ENCODE measurements at places on chromosomes 6 and 20.
A peak's percentile ranks its signal among the peaks of the same experiment; 100 is the strongest.

DNA sequence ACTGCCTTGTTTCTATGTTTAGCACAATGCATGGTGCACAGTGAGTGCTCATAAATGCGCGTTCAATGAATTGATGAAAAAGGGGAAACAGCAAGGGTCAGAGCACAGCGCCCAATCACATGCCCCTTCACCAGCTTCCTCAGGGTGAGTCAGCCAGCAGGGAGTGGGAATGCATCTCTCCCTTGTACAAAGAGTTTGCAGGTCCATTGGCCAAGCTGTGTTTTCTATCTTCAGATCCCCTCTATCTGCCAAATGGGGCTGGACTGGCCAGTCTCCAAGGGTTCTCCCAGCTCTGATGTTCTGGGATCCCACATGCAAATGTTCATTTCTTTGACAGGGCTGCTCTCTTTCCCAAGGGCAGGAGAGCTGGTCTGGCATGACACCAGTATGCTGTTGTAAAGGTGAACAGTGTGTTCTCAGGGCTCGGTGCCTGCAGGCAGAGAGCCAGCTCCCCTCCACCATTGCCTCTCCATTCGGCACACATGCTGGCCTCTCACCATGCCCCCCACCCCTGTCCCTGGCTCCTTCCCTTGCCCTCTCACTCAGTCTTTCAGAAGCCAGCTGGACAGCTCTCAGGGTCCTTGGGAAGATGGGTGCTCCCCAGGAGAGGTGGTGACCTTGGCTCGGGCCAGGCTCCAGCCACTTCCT is 25.0 kb downstream of the ANGPT4 start:
- DNase-seq: no peak

- DNase-seq: no peak
Observed at GRCh38 chr6:130382872-130383490, 17.2 kb downstream of the TMEM200A start.

- no peak for DNase-seq
Observed at GRCh38 chr6:169190970-169191369, 62.7 kb downstream of the THBS2 start.

GRCh38 chr20:3760655-3761348 is 6.8 kb downstream of the ADISSP start:
- no peak for DNase-seq

DNA sequence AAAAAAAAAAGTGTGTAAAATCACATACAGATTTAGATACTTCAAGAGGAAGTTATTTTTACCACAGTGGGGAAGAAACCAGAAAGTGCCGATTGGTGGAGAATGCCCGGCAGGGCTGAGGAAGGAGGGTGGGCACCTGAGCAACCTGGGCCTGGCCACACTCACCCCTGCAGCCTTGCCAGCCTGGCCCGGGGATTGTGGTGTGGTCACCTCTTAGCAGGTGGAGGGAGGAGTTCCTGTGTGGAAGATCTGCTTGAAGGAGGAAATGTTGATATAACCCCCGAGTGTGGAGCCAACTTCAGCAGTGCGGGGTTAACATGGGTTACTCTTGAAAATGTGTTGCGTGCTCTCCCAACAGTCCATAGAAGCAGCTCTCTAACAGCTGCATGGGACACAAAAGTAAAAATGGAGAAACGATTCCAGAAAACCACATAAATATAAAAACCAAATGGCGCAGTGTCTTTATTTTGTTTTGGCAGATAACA is 14.7 kb downstream of the UST start:
- DNase-seq: peak; percentile 54

DNA sequence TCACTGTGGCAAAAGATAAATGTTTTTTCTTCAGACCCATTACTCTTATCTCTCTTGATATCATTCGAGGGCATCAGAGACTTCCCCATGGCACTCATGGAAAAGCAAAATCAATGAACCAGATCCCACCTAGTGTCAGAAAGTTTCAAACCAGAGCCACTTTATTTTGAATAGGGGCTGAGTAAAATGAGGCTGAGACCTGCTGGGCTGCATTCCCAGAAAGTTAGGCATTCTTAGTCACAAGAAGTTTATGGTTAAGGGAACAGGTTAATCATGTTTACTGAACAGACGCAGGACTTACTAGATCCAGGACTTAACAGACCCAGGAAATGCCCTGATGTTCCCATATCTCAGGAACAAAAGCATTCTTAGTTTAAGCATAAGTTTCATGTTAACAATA is 369.9 kb downstream of the BTBD3 start:
- no peak for DNase-seq

GRCh38 chr6:110139052-110139451 is 40.4 kb downstream of the WASF1 start:
- DNase-seq: no peak

- peak; percentile 26 for DNase-seq
Observed at GRCh38 chr20:33442136-33443005, 1.2 kb downstream of the SNTA1 start.

DNA sequence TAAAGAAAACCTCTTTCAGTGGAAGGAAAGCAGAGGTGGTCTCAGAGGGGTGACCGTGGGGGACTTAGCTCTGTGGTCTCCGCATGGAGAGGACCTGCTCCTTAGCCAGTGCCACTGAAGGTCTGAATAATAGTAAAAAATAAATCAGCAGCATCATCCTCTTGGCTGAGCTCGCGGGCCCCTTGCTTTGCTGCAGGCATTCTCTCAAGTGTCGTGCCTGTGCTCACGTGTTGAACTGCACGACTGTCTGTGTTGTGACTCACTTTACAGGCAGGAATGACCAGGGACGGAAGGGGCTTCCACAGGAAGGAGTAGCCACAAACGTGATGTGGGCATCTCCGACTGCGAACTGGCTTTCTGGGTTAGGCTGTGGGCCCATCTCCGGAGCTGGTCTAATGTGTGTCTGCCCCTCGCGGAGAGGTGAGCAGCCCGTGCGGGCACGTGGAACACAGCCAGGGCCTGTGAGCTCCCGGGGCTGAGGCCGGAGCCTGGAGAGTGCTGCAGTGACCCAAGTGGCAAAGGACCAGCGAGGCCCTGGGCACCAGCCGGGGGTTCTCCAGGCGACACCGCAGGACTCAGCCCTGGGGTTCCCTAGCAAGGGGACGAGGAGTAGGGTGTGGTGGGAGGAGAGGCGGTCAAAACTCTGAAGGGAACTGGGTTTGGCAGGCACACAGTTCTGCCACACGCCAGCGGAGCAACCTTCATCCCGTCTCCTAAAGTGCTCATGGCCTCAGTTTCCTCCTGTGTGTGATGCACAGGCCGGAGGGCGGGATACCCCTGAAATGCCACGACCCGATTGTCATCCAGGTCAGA is 89.2 kb downstream of the RAMACL start:
- no peak for DNase-seq

DNA sequence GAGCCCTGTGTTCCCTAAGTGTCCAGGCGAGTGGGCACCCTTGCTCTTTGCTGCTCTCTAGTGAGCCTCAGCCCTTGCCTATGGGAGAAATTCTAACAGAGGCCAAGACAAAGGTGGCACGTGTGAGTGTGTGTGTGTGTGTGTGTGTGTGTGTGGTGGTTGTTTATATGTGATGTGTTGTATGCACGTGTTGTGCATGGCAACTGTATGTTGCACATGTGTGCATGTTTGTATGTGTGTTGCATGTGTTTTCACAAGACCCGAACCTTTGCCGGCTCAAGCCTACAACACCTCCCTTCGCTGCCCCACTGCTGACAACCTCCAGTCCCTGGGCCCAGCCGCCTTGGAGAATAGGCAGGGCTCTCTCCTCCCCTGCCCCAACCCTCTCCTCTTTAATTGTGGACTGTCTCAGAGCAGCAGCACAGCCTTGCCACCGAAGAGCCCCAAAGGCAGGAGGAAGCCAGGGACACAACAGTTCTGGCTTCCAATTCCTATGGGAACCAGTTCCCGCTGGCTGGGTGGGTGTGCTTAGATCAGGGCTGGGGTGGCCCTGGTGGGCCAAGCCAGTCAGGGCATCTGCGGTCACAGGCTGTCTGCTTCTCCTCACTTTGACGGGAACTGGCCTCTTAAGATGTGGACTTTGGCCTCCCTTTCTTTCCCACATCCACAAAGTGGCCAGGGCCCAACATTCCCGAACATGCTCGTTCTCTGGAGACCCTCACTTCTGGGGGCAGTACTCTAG is 2.7 kb downstream of the KCNK16 start:
- no peak for DNase-seq

DNA sequence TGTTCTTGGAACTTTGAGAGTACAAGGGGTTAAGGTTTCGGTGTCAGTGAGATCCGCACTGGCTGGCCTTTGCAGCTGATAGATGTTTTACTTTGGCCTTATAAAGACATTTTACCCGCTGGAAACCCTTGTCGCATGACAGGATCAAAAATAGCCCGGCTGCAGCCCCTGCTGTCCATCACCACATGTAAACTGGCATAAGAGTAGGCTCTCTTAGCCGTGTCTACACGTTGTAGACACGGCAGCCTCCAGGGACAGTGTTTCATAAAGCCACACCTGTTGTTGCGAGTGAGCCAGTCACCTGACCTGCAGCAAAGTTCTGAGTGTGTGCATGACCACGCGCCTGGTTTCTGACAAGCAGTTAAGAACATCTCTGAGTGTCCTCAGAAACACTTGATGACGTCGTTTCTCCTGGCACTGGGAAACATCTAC is 8.5 kb downstream of the RBM24 start:
- no peak for DNase-seq

- DNase-seq: no peak
Observed at GRCh38 chr6:47252633-47253032, 57.1 kb downstream of the TNFRSF21 start.

GRCh38 chr6:130715058-130715457 is 112.1 kb upstream of the SMLR1 start:
- DNase-seq: no peak

- DNase-seq: no peak
Observed at GRCh38 chr20:62745279-62745951, 36.8 kb downstream of the NTSR1 start.

- no peak for DNase-seq
Observed at GRCh38 chr6:96469312-96469711, 52.3 kb upstream of the UFL1 start.

GRCh38 chr20:37702403-37703034 is 8.7 kb downstream of the CTNNBL1 start:
- no peak for DNase-seq

DNA sequence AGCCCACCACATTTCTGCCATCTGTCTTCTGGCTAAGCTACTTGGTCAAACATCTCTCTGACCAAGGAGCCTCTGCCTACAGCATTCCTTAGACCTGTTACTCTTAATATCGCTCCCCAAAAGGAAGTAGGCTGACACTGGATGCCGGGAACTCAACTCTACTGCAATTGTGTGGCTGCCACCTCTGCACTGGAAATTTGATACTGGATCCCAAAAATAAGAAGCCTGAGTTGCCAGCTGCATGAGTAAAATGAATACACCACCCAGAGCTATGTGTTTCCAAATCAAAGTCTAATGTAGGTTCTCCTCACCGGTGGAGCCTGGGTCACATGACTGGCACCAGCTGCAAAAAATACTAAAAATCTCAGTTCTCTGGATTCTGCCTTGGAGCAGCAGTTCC is 36.9 kb downstream of the UNC5CL start:
- DNase-seq: no peak

DNA sequence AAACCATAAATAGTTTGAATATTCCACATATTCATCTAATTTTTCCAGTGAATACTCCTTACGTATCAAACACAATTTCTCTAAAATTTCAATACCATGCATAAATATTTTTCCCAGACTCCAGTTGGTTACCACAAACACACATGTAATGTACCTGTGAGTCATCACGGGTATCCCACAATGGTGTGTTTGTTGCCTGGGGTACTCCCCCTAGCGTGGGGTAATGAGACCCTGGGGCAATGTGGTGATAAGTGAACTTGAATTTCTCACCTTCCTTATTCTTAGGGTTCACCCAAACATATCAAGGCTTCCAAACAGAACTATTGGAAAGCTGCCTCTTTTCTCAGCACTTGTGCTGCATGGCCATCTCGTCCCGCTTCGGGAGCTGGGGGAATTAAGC is 51.0 kb downstream of the STX7 start:
- peak; percentile 5 for DNase-seq

- DNase-seq: no peak
Observed at GRCh38 chr20:48558906-48559305, 268.9 kb downstream of the PREX1 start.

GRCh38 chr20:23344336-23344735 is 6.3 kb upstream of the NXT1 start:
- no peak for DNase-seq

- DNase-seq: no peak
Observed at GRCh38 chr6:96184798-96185197, 169.0 kb downstream of the FUT9 start.

- DNase-seq: no peak
Observed at GRCh38 chr6:169345146-169345545, 91.5 kb upstream of the THBS2 start.

- DNase-seq: no peak
Observed at GRCh38 chr6:56816370-56816769, 138.5 kb upstream of the BEND6 start.

GRCh38 chr6:160427312-160428068 is 79.3 kb downstream of the SLC22A3 start:
- no peak for DNase-seq

- no peak for DNase-seq
Observed at GRCh38 chr6:68069921-68070710, 565.0 kb upstream of the ADGRB3 start.

- no peak for DNase-seq
Observed at GRCh38 chr6:170224694-170225660, 65.9 kb downstream of the DLL1 start.

GRCh38 chr6:120590611-120591010 is 743.7 kb downstream of the TBC1D32 start:
- no peak for DNase-seq

GRCh38 chr20:44394702-44395460 is 39.4 kb downstream of the HNF4A start:
- no peak for DNase-seq

- no peak for DNase-seq
Observed at GRCh38 chr6:44133003-44133931, 5.9 kb downstream of the TMEM63B start.

DNA sequence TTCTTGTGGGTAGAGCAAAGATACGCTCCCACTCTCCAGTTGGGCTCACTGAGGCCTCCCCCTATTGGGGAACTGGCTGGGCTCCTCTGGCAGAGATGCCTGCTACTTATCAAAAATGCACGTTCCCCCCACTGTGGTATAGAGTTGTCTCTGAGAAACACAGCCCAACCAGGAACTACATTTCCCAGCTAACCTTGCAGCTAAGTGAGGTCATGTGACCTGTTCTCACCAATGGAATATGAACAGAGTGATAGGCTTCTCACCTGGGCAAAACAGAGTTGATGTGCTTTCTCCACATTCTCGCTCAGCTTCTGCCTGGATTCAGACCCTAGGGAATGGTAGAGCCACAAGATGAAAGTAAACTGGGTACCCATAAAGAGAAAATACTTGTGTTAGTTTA is 49.1 kb upstream of the PTPRT start:
- DNase-seq: no peak

DNA sequence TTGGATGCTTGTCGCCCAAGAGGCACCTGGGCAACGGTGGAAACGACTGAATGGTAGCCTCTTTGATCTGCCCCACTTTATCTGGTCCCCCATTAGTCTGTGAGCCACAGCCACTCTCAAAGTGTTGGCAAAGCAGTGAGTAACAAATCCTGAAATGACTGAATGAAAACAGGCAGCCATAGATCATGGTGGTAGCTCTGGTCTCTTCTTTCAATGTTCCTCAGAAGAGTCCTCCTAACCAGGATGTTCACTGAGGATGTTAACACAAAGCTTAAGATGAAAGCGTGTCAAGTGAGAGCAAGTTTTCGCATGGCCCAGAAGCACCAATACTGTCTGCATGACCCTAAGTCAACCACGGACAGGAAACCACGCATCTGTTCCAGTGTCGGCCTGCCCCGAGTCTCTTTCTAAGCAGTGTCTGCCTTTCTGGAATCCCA is 107.3 kb downstream of the IRF4 start:
- DNase-seq: peak; percentile 86

- DNase-seq: no peak
Observed at GRCh38 chr20:64067733-64068307, 4.8 kb downstream of the TCEA2 start.

- DNase-seq: no peak
Observed at GRCh38 chr20:24492031-24492607, 22.7 kb downstream of the SYNDIG1 start.

Data from activated CD8-positive, alpha-beta T cell treated with anti-CD3 and anti-CD28 coated beads for 36 hours (primary cell).